Mucosa of gallbladder (tissue), 1 donor: ENCODE measurements at places on chromosomes 7 and 10. TPM values are rescaled to one million over a fixed set of nuclear protein-coding genes. Genes with fewer than 3 reads are reported as not detected.

LIPJ gene
- not detected for total RNA-seq

ARHGAP12 gene
- 43.0 TPM for total RNA-seq

SPDYE2B gene
- not detected for total RNA-seq

VAX1 gene
- not detected for total RNA-seq

EXOC6 gene
- total RNA-seq, result 26.0 TPM

CFAP70 gene
- total RNA-seq, result 3.6 TPM

TAS2R4 gene
- total RNA-seq, result 1.0 TPM

IRF5 gene
- 18.8 TPM for total RNA-seq

TMEM176B gene
- 304 TPM for total RNA-seq

BZW2 gene
- 24.2 TPM for total RNA-seq

CRYGN gene
- total RNA-seq, result 0.43 TPM

SPAM1 gene
- not detected for total RNA-seq

IL2RA gene
- total RNA-seq, result 1.4 TPM

TMEM176A gene
- 246 TPM for total RNA-seq

EN2 gene
- total RNA-seq, result not detected

SPDYE5 gene
- 0.09 TPM for total RNA-seq

MOGAT3 gene
- 0.14 TPM for total RNA-seq

FFAR4 gene
- total RNA-seq, result 6.1 TPM

BLVRA gene
- 43.2 TPM for total RNA-seq

TAS2R3 gene
- total RNA-seq, result 1.5 TPM

PRSS2 gene
- 94.5 TPM for total RNA-seq

EXOC4 gene
- total RNA-seq, result 71.3 TPM

SLC18A3 gene
- 0.20 TPM for total RNA-seq

C7orf25 gene
- 8.3 TPM for total RNA-seq
